OCI-M1 (cell line): ENCODE measurements at places on chromosomes 4 and X.

DNA sequence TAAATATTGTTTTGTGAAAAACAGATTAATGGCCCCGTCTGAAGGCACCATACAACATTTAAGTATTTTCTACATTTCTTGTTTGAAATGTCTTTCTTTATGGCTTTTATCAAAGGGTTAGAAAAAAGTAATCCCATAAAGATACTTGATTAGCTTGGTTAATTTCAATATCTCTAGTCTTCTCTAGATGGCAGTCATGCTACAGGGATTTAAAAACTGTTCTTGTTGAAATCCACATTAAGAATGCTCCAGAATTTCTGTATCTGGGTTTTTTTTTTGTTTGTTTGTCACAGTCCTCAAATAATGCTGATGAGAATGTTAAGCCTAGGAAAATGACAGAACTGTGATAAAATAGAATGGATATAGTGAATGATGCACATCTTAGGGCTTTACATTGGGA lies 109.0 kb upstream of the AADAT start:
- peak; percentile 22 for DNase-seq

DNA sequence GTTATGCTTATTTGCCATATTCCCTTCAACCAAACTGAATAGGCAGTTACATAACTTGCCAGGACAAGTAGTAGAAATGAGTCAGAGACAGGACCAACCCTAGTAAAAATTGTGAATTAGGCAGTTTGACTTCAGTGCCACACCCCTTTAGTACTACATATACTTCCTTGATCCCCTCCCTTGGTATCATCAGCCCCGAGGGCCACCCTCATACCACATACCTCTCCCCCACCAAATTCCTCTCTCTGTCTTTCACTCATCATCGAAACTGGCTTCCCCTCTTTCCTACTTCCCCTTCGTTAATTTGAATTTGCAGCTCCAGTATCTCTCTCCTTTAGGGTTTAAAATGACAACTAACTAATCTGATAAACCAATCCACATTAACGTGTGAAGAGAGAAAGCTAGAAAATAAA lies 7.9 kb upstream of the PTPN13 start:
- DNase-seq = peak; percentile 63

DNA sequence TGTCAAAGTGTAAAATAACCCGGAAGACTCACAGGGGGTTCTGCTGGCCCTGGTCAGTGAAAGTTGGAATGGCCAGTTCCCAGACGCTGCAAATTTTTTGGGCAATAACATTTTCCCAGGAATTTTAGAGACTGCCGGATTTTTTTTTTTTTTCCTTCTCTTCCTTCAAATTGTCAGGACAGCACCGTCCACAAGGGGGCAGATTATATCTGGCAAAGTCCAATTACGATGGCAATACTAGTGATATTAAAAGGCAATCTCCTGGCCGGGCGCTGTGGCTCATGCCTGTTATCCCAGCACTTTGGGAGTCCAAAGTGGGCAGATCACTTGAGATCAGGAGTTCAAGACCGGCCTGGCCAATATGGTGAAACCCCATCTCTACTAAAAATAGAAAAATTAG lies 20.5 kb downstream of the SLC25A5 start:
- peak; percentile 55 for DNase-seq

DNA sequence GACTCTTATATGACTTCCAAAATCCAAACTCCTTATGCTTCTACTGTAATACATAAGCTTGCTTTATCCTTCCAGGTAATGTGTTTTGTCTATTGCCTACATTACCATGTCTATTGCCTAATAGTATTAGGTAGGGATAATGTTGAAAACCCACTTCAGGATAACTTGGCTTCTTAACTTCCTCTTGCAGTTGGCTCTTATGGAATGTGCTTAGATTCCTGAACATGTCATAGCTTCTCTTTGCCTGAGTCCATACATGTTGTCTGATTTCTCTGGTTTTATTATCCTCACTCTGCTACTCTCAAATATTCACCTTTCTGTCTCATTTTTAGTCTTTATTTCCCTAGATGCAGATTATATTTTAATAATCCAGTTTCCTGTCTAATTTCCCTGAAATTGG lies 599.9 kb downstream of the IL15 start:
- DNase-seq = no peak

- DNase-seq = peak; percentile 43
Observed at GRCh38 chr4:85672959-85673358, 198.0 kb downstream of the ARHGAP24 start.

- DNase-seq = no peak
Observed at GRCh38 chr4:10003666-10004065, 17.6 kb downstream of the SLC2A9 start.

GRCh38 chr4:82851318-82851717 lies 39.6 kb downstream of the SEC31A start:
- DNase-seq = no peak

GRCh38 chr4:141571362-141571761 lies 65.0 kb upstream of the IL15 start:
- no peak for DNase-seq

GRCh38 chr4:102259081-102259480 lies 86.2 kb downstream of the SLC39A8 start:
- DNase-seq = no peak

DNA sequence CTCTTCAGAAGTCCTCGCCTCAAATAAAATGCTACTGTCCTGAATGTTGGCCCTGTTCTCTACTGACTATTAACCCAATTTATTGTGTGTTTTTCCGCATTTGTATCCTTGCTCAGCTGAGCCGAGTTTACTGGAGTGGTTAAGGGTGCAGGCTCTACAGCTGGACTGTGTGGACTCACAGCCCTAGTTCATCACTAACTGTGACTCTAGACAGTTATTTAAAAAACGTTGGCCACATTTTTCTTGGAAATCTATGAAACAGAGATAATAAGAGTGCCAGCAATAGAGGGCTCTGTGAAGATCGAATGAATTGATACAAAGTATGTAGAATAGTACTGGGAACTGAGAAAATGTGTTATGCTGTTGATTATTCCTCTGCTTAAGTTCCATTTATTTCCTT lies 2.9 kb upstream of the GUF1 start:
- DNase-seq = peak; percentile 84

DNA sequence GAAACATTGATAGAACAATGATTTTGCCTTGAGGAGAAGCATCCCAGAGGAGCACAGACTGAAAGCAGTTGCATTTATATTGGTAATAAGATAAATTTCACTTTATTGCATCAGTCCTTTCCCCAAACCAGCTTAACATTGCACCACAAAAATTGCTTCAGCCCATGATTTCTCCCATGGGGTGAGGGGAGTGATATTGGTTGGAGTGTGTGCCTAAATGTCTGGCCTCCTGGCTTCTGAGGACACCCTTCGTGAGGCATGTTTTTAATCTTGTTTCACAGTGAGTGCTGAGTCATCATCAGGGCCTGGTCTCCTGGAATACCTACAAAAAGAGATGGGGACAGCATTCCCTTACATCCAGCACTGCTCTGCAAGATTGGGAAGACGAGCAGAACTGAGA lies 487.9 kb downstream of the C4orf33 start:
- DNase-seq = peak; percentile 97

- DNase-seq = no peak
Observed at GRCh38 chr4:142535009-142535408, 311.1 kb downstream of the INPP4B start.

- peak; percentile 72 for DNase-seq
Observed at GRCh38 chr4:10183462-10183861, 66.9 kb upstream of the WDR1 start.

- DNase-seq = no peak
Observed at GRCh38 chr4:179894066-179894778, 2349.0 kb upstream of the TENM3 start.

DNA sequence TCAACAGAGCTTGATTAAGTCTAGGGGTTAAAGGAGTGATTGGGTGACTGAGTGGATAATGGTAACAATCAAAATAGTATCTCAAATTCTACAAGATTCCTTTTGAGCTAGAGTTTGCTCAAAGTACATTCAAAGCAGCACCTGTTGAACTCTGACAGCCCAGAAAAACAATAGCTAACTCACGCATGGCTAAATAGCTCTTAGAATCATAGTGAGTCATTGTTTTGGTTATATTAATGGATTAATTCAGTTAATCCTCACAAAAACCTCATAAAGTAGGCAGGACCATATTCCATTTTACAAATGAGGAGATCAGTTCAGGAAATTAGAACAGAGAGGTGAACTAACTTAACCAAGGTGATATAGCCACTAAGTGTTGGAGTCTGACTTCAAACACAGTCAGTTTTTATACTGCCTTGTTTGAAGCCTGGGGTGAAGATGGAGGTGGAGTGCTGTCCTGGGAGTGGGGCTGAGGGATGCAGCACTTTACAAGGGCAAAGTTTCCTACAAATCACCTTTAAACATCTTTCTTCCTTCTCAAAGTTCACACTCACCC lies 35.9 kb upstream of the PPM1K start:
- no peak for DNase-seq

DNA sequence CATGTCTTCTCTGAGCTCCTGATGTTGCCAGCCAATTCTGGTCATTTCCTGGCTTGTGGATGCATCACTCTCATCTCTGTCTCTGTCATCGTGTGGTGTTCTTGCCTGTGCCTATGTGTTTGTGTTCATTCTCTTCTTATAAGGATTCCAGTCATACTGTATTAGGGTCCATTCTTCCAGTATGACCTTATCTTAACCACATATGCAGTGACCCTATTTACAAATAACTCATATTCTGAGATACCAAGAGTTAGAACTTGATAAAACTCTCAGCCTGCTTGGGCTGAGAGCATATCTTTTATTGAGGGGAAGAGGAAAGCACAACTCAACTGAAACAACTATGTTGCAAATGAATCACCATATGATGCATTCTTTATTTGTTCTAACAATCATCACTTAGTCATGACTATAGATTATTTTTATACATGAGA lies 189.0 kb upstream of the ANXA10 start:
- DNase-seq = peak; percentile 37

DNA sequence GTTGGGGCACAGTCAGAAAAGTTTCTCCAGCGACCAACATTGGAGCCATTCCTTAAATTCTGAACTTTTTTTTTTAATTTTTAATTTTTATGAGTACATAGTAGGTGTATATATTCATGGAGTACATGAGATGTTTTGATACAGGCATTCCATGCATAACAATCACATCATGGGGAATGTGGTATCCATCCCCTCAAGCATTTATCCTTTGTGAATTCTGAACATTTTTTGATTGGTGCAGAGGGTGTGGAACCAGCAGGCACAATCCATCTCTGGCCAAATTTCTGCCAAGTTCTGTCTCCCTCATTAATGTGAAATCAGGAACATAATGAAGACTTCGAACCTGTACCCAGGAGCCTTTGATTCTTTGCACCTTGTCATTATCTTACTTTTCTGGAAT lies 267.0 kb downstream of the FRMPD4 start:
- DNase-seq = no peak

DNA sequence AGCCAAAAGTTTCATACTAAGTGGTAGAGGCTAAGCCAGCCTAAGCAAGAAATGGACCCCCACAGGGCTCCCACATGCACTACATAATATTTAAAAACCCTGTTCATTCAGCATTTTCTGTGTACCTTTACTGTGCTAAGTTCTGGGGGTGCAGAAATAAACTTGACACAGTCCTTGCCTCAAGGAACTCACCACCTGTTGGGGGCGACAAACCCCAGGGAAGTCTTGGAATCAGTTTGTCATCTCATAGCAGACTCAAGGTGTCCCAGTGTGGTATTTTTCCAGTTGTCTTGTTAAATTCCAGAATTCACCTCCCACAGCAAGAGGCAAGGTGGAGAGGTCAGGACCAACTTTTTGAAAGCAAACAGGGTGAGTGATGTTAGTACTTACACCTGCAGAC lies 43.1 kb downstream of the ATG4A start:
- DNase-seq = no peak

- DNase-seq = no peak
Observed at GRCh38 chr4:2006367-2006766, 2.4 kb downstream of the NELFA start.

- no peak for DNase-seq
Observed at GRCh38 chr4:185108669-185109068, 34.4 kb upstream of the SLC25A4 start.

- no peak for DNase-seq
Observed at GRCh38 chrX:135695471-135695870, 18.0 kb upstream of the CT45A1 start.

GRCh38 chr4:115562506-115562905 lies 449.1 kb upstream of the NDST4 start:
- DNase-seq = no peak

GRCh38 chrX:45749375-45749774 lies 548.7 kb upstream of the DIPK2B start:
- DNase-seq = peak; percentile 38

- DNase-seq = peak; percentile 31
Observed at GRCh38 chr4:128917781-128918180, 108.3 kb downstream of the JADE1 start.

DNA sequence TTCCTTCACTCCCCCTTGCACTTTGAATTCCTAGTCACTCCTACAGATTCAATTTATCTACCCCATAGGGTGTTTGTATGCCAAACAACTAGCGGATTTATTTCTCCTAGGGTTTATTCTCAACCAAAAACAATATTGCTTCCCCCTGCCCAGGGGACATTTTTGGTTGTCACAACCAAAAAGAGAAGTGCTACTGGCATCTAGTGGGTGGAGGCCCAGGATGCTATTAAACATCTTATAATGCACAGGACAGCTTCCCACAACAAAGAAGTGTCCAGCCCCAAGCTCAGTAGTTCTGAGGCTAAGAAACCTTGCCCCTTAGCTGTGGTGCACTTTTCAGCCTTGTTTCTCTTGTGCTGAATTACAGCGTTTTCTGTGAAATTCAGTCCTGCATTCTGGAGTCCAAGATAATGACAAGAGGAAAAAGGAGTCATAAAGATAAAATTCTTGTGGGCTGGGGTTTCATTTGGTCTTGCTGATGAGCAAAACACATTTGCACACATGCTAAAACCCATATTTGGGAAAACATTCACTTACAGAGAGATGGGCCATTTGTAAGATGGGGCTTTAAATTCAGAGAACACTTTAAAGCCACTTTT lies 11.2 kb upstream of the SYTL4 start:
- DNase-seq = peak; percentile 88

- no peak for DNase-seq
Observed at GRCh38 chrX:57899064-57899463, 11.2 kb downstream of the ZXDA start.

DNA sequence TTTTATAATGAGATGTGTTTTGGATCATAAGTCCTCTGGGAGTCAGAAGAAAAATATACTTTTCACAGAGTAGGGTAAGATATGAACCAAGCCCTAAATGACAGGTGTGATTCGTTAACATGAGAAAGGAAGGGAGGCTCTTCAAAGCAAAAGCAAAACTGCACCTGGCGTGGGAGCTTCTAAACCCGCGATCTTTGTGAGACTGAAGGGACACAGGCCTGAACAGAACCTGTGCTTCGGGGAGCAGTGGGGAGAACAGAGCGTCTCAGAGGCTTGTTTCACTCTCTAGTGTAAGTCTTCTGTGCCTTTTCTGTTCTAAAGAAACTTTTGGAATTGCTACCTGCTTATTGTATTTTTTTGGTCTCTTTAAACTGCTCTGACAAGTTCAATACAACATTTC lies 30.2 kb upstream of the CYP4V2 start:
- no peak for DNase-seq

GRCh38 chr4:153111426-153112040 lies 92.7 kb upstream of the TRIM2 start:
- no peak for DNase-seq
